CD8-positive, alpha-beta T cell (primary cell): ENCODE measurements at places on chromosomes 11 and 22. TPM values are rescaled to one million over a fixed set of nuclear protein-coding genes. Genes with fewer than 3 reads are reported as not detected.

SMTNL1 gene
- total RNA-seq = not detected

OR52I2 gene
- total RNA-seq = not detected

OR52E6 gene
- total RNA-seq = not detected

GGA1 gene
- total RNA-seq = 69.1 TPM

MPZL3 gene
- total RNA-seq = 16.8 TPM

OR52N5 gene
- total RNA-seq = not detected

HEPN1 gene
- total RNA-seq = not detected

SCUBE2 gene
- total RNA-seq = not detected

SLC37A2 gene
- total RNA-seq = not detected

SOX6 gene
- total RNA-seq = not detected

GLB1L2 gene
- total RNA-seq = 1.00 TPM

CSF2RB gene
- 0.14 TPM for total RNA-seq

TSSK2 gene
- 0.25 TPM for total RNA-seq

RPS6KB2 gene
- 71.8 TPM for total RNA-seq

TRPC6 gene
- total RNA-seq = not detected

MUC6 gene
- total RNA-seq = not detected

MRPL23 gene
- 31.7 TPM for total RNA-seq

LARGE1 gene
- total RNA-seq = 0.90 TPM

GAS2 gene
- total RNA-seq = 1.4 TPM

OR4A16 gene
- not detected for total RNA-seq

EMID1 gene
- total RNA-seq = not detected

GRM5 gene
- total RNA-seq = not detected

MS4A12 gene
- total RNA-seq = not detected

C22orf42 gene
- not detected for total RNA-seq

INPP5J gene
- total RNA-seq = 0.11 TPM

C11orf86 gene
- not detected for total RNA-seq

TRPM5 gene
- 0.60 TPM for total RNA-seq

FAM76B gene
- 92.9 TPM for total RNA-seq

OR56A1 gene
- total RNA-seq = not detected

GPHA2 gene
- total RNA-seq = not detected
